Coronary artery (tissue), 2 donors: ENCODE measurements at places on chromosomes 3 and 15.

GRCh38 chr3:86982883-86983282 lies 8.1 kb downstream of the VGLL3 start:
- DNase-seq = no peak

- no peak for DNase-seq
These were observed 422 bp downstream of the LSAMP start for GRCh38 chr3:116444819-116445310.

- no peak for DNase-seq
These were observed 12.4 kb upstream of the ETV5 start for GRCh38 chr3:186121278-186121677.

- DNase-seq = no peak
These were observed 280.5 kb downstream of the GAP43 start for GRCh38 chr3:115903843-115904242.

DNA sequence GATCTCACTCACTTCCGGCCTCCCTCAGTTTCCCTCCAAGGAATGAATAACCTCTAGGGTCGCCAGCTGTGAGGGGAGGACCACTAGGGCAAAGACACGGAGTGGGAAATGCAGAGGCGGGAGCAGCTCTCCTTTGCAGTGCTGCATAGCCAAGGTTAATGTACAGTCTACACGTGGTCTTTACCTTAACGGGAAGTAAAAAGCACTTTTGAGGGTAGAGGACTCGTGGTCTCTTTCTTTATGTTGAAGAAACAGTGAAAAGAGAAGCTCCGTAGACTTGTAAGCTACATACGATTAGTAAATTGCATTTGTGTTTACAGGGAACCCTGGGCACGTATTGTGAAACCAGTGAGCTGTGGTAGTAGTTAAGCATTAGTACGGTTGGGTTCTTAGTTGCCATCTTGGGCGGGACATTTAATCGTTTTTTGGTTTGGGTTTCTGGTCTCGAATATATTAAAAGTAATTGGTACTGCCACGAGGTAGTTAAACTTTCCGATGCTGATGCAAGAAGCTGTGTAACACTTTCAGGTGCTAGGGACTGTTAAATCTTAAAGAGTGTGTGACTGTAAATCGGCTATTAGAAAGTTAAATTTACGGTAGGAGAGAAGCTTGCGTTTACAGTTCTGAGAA lies 828 bp downstream of the U2SURP start:
- DNase-seq = no peak

DNA sequence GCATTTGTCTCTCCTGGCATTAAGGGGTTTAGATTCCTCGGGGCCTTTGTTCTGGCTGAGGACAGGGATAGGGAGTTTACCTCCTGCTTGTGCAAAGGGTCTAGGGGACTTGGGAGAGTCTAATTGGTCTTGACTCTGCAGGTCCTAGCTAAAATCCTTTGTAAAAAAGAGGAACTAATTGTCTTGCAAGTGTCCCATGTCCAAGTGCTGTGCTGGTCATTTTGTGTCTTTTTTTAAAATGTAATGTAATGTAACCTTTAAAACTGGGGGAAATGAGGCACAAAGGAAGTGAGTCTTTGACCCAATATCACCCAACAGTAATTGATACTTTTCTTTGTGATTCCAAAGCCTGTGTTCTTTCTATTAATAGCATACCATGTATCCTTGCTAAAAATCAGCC lies 14.9 kb upstream of the C3orf80 start:
- no peak for DNase-seq

- no peak for DNase-seq
These were observed 188.3 kb downstream of the TBC1D2B start for GRCh38 chr15:77889009-77889806.

GRCh38 chr15:95883064-95883463 lies 447.4 kb upstream of the NR2F2 start:
- no peak for DNase-seq

GRCh38 chr3:138003069-138003468 lies 6.9 kb upstream of the CLDN18 start:
- no peak for DNase-seq

- DNase-seq = no peak
These were observed 72.9 kb downstream of the ANXA2 start for GRCh38 chr15:60324706-60325438.

DNA sequence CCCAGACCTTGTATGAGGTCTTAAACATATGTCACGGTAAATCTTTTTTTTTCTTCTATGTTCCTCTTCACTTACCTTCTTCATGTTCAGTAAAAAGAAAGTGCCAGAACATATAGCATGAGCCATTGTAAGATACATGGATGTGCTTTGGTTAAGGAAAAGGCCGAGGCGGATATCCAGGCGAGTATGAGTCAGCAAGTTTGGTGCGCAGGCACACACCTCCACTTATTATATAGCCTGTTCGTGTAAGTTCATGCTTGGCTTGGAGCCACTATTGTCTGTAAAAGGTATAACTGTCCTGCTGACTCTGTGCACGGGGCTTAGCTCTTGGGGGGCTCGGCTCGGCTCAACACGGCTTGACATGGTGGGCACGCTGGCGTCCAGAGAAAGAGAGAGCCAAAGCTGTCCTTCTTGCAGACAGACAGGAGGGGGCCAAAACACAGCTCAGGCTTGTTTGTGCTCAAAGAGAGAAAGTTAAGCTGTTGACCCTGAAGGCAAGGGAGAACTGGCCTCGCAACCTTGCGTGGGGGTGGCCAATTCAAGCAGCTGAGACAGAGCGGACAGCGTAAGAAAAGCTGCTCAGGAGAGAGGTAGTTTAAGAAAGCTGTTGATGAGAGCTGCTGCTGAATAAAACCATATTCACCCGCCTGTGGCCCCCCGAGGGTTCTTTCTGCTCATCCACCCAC lies 251.2 kb downstream of the SLC9A9 start:
- no peak for DNase-seq

DNA sequence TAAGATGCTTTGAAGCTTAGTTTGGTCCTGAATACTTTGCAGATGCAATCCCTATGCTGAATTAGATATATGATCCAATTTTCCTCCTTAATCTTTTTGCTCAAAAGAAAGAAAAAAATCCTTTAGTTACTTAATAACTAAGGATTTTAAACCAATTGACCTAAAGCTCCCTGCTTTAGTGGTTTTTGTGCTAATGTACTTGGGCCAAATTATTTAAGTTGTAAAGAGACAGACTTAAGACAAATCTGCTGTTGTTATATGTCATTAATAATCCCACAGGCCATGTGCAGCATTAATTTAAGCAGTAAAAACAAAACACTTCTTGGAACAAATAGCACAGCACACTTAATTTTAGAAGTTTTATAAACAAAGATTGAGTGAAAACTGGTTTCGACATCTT lies 776.1 kb upstream of the SEMA6D start:
- DNase-seq = no peak

GRCh38 chr3:182787302-182788036 lies 5.8 kb upstream of the ATP11B start:
- no peak for DNase-seq

- DNase-seq = no peak
These were observed 49.8 kb upstream of the GALNT15 start for GRCh38 chr3:16124636-16125035.
